GM10248 (cell line): ENCODE measurements at places on chromosomes 12 and 14.
A peak's percentile ranks its signal among the peaks of the same experiment; 100 is the strongest.

DNA sequence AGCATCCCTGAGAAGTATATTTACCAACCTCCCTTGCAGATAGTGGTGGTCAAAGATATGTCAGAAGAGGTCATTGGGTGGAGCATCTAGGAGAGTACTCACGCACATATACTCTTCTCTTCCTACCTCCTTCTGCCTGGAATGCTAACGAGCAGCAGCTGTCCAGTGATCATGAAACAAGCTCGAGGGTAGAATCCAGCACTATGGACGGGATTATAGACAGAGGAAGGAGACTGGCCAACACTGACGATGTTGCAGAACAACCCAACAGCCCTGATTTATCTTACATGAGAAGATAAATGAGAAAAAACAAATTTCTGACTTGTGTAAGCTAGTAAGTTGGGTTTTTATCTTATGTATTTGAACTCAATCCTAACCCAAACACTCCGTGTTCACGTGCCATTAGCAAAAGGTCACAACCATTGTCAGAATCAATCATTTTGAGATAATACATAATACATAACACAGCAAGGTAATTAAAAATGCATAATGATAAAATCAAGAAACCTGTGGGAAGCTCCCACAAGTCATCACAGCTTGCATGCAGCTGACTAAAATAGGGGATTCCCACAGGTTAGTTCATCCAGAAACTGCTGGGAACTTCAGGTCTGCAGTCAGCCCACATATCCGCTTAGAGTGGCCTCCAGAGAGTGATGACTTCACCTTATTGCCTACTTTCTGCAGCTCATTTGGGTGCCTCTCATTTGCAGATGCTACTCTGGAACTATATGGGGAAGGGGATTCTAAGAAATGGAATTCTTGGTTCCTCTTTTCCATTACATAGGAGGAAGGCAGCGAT is 36.3 kb upstream of the STK38L start:
- DNase-seq, result peak; percentile 62

DNA sequence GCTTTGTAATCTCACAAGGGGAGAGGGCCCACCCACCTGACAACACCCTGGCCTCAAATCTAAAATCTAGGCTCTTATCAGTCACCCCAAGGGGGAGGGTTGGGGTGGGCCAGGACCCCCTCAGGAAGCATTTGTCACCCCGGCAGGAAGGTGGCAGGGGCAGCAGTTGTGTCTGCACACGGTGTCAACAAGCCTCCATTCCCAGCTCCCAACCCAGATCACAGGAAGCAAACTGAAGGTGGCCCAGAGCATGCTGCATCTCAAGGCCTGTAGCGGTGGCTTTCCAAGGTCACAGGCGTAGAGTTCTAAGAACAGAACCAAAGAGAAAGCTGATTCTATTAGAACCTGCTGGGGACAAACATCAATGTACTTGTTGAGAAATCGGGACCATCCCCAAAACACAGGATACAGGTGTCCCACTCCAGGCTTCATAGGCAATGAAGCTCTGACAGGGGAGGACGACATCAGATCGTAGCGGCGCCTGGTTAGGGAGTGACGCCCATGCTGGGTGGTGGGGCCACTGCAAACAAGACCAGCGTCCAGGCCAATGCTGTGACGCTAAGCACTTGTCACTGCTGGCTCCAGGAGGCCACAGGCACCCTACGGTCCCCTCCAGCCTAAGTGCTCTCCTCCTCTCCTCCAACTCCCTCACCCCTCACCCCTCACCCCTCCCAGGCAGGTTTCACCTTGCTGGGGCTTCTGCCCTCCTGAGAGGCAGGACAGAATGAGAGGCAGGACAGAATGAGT is 52.9 kb downstream of the CCDC88C start:
- no peak for DNase-seq

- no peak for DNase-seq
Measured at GRCh38 chr12:48978291-48978740, at the start of gene WNT1. WNT1 (plus strand) TSS chr12:48978322; CDS start chr12:48978651, 329 bp downstream.

DNA sequence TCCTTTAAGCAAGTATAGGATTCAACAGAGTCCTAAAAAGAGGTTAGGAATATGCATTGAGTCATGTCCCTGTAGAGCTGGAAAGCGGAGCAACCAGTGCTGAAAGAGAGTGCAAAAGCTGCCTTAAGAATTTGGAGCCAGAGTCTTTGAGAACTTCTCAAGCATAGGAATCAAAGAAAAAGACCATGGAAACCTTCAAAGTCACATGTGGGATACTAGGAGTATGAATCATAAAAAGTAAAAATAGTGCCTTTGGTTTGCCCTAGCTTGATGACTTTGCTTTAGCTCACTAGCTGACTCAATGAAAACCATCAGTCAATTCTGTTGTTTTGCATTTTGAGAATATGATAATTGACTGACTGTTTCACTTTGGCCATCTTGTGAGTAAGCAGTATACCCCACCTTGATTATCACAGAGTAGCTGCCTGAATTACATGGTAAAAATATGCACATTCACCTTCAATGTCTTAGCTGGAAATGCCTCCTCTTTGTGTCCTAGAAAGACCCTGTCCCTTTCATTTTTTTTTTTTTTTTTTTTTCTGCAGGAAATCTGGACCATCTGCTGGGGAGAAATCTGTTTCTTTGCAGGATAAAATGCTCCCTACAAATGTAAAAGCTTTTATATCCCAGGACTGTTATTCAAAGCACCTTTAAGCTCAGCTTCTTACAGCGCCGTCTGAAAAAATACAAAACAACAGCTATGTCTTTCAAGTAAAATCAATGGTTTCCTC is 248.6 kb upstream of the KRR1 start:
- no peak for DNase-seq

- no peak for DNase-seq
Measured at GRCh38 chr12:106329231-106329982, 26.9 kb downstream of the TCP11L2 start.

- no peak for DNase-seq
Measured at GRCh38 chr12:92271341-92271740, 125.7 kb upstream of the BTG1 start.

- no peak for DNase-seq
Measured at GRCh38 chr14:50311337-50311971, 575 bp downstream of the L2HGDH start.

- no peak for DNase-seq
Measured at GRCh38 chr12:94386422-94386821, 73.2 kb downstream of the CEP83 start.

GRCh38 chr14:93044556-93044955 is 71.2 kb downstream of the ITPK1 start:
- DNase-seq, result peak; percentile 48

DNA sequence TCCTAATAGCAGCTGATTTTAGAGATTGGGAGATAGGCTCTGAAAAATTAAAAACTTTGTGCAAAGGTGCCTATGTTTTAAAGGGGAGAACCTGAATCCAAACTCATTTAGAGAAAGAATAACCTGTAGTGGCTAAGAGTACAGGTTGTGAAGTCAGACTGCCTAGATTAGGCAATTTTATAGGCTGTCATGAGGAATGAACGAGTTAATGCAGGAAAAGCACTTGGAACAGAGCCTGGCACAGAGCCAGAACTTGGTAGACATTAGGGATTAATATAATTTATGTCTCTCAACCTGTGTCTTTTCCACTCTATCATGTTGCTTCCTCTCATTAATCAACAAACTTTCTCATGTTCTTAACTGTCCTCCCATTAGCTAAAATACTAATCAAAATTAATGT is 98.1 kb downstream of the WIF1 start:
- no peak for DNase-seq

- no peak for DNase-seq
Measured at GRCh38 chr12:104348283-104348993, 44.9 kb downstream of the EID3 start.

- no peak for DNase-seq
Measured at GRCh38 chr12:94667031-94667540, 16.7 kb upstream of the TMCC3 start.

DNA sequence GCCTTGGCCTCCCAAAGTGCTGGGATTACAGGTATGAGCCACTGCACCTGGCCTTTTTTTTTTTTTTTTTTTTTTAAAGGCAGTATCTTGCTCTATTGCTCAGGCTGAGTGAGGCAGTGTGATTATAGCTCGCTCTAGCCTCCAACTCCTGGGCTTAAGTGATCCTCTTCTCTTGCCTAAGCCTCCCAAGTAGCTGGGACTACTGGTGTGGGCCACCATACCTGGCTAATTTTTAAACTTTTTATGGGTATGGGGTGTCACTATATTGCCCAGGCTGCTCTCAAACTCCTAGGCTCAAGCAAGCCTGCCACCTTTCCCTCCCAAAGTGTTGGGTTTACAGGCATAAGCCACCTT is 58.6 kb downstream of the DIP2B start:
- DNase-seq, result no peak

GRCh38 chr12:123050331-123050831 is 69.9 kb downstream of the ARL6IP4 start:
- DNase-seq, result no peak

- no peak for DNase-seq
Measured at GRCh38 chr14:71803539-71804260, 128.5 kb upstream of the RGS6 start.

- no peak for DNase-seq
Measured at GRCh38 chr14:88825078-88825458, 617 bp downstream of the TTC8 start.

DNA sequence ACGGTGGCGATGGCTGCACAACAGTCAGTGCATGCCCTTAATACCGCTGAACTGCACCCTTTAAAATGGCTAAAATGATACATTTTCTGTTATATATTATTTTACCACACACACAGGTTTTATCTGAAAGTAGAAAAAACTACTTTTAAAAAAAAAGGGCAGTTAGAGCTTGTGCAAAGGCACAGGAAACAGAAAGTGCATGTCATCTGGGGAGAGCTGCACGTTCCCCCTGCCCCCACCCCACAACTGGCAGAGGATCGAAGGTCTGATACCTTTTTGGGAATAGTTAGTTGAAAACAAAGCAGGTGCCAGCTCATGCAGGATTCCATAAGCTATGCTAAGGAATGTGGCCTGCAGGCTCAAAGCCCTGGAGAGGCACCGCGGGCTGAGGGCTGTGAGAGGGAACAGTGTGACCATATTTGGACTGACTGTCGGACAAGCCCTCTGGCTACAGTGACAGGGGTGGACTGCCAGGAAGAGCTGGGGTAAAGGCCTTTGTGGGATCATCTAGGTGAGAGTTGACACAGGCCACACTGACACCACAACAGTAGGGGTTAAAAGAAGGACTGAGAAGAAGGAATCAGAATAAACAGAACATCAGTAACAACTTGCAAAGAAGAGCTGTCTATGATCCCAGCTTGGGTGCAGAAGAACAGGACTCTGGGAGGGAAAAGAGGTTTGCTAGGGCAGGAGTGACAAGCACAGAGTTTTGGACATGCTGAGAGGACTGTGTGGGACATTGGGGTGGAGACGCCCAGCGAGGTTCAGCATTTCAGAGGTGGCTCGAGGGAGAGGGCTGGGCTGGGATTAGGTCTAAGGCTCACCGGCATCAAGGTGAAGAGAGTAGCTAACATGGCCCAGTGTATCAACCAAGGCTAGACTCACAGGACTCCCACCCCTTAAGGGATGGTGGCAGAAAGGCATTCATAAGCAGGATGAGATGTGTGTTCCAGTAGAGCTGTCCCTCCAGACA is 54.6 kb downstream of the ACTN1 start:
- no peak for DNase-seq

- no peak for DNase-seq
Measured at GRCh38 chr12:31474751-31475150, 116.2 kb downstream of the DENND5B start.

GRCh38 chr14:47961634-47962033 is 286.2 kb upstream of the MDGA2 start:
- DNase-seq, result no peak

DNA sequence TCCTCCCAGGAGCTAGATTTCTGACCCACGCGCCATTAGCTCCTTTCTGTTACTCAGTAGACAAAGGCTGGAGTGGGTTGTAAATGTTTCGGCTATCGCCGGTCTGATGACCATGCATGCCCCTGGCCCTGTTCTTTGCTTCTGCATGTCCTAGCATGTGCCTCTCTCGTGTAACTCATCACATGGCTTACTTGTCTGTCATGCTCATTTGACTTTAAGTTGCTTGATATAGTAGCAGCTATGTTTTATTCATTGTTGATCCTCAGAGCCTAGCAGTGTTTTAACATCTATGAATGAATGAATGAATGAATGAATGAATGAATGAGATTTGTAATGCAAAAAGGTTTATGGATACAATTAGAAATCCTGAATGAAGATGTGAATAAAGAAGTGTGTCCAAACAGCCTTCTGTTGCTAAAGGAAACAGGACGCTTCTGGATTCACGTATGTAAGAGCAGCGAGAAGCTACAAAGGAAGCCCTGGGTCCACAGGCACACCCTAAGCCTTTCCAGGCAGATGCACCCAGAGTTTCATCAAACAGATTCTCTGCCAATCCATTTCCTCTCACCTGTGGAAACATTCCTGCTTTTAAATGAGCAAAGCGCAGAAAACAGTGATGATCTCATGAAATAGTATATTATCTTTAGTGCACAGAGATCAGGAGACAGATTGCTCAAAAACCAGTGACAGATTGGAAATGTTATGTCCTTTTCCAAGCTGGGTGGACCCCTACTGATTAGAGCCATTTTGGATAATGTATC is 3.4 kb downstream of the GSG1 start:
- DNase-seq, result no peak

- DNase-seq, result no peak
Measured at GRCh38 chr14:65927931-65928356, 515.4 kb downstream of the FUT8 start.

GRCh38 chr14:28782301-28782700 is 15.7 kb downstream of the FOXG1 start:
- no peak for DNase-seq

DNA sequence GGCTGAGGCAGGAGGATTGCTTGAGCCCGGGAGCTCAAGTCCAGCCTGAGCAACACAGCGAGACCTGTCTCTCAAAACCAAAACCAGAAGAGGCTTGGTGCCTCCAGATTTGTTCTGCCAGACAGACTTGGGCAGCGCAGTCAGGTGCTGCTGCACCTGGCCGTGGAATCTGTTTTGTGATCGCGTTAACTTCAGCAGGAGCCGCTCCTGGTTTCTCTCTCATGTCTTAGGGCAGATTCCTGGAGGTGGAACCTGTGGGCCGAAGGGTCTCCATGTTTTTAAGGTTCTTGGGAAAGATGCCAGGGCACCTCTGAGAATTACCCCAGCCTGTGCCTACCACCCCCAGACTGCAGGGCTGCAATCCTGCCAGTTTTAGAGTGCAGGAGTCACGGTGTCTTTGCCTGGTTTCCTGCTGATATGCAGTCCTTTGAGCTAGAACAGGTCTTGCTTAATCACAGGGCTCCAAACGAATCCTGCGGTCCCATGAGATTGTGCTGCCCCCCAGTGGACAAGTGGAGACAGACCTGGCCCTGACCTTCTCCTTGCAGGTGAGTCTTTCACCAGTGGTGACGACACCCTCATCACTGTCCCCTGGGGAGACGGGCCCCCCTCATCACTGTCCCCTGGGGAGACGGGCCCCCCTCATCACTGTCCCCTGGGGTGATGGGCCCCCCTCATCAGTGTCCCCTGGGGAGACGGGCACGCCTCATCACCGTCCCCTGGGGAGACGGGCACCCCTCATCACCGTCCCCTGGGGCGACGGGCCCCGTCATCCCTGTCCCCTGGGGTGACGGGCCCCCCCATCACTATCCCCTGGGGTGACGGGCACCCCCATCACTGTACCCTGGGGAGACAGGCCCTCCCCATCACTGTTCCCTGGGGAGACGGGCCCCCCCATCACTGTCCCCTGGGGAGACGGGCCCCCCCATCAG is 37.6 kb downstream of the PACS2 start:
- DNase-seq, result peak; percentile 94
